ENCODE measurements at places on chromosomes 6 and 20.
A peak's percentile ranks its signal among the peaks of the same experiment; 100 is the strongest.

DNA sequence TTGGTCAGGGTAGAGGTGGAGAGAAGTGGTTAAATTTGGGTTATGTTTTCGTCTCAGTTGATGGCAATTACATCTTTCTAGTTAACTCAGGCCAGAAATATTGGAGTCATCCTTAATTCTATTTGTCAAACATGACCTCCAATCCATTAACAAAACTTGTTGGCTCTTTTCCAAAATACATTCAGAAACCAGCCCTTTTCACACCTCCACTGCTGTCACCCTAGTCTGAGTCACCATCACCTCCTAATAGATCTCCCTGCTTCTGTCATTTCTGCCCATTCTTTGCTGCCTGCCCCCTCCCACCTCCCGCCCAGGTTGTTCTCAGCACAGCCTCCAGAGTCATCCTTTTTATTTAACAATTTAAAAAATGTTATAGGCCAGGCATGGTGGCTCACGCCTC is 3.0 kb upstream of the ABCF1 start:
- DNase-seq, result no peak

- DNase-seq, result no peak
Measured at GRCh38 chr20:37226889-37227288, 34.7 kb downstream of the GHRH start.

GRCh38 chr6:166932116-166932515 is 24.2 kb downstream of the RNASET2 start:
- DNase-seq, result no peak

GRCh38 chr6:36094753-36095496 is 35.4 kb upstream of the MAPK13 start:
- peak; percentile 48 for DNase-seq

DNA sequence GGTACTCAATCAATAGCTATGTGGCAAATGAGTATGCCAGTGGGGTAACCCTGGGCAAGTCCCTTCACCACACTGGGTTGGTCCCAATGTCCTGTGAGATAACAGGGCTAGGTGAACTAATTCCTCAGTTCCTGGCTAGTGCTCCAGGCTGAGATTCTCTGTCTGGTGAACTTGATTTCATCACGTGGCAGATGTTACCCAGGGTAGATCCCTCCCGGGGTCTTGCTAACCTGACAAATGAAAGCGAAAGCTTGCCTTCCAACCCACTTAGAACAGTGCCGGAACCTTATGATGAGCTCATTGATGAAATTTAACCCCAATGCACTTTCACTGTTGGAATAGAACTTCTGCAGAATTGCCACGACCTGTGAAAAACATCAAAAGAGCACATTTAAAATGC is 6.6 kb upstream of the ANKRD60 start:
- no peak for DNase-seq

- DNase-seq, result no peak
Measured at GRCh38 chr6:3283641-3284435, 25.1 kb downstream of the PSMG4 start.

DNA sequence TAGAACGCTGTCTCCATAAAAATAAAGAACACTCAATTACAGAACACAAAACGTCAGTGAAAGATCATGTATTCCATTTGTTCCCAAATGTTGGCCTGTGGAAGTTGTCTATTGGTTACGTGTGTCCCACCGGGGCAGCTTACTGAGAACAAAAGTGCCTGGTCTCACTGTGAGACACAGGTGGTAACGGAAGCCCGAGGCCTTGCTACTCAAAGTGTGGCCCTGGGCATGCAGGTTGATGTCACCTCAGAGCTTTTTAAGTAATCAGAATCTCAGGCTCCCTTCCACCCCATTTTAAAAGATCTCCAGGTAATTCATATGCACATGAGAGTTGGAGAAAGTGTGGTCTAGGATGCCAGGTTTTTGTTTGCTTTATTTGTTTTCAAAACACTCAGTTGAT is 422.5 kb upstream of the OPRM1 start:
- DNase-seq, result no peak

DNA sequence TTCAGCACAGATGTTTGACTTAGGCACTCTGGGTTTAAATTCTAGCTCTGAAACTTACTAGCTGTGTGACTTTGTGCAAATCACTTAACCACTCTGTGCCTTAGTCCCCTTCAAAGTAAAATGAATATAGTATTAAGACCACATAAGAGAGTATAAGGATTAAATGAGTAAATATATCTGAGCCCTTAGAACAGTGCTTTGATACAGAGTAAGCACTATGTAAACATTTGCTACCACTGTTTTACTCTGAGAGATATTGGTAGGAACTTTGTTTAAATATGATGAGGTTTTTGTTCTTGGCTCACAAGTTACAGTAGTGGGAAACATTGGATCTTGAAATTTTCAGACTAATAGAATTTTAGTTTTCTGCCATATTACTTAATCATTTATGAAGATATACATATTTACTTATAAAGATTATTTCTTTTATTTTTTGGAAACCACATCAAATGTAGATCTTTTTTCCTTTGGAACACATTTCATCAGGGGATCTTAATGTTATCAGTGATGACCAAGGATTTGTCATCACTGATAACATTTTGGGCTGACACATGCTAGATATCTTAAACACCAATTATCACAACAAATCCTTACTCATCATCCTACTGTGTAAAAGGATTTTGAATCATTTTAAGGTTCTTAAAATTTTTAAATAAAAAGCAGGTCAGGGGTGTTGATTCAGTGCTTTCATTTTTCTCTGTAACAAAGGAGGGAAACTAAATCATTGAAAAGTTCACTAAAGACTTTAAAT is 226.2 kb downstream of the EYA4 start:
- no peak for DNase-seq

DNA sequence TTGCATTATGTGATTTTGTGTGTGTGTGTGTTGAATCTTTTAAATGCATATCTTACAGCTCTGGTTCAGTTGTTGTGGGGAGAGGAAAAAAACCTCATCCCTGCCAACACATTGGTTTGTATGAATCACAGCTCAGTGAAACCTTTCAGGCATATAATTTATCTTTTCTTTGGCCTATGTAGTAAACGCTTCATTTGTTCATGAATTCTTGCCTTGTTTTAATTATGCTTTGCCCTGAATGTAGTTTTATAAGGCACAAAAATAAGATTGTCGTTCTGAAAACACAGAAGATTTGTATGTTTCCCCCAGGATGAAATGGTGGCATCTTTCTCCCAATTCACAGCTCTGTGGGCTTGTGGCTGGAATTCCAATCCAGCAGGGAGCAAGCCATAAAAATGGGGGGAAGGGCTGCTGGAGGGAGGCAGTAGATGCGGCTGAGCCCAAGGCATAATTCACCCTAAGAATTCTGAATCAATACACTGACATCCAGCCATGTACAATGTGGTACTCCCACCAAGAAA is 45.1 kb downstream of the BCAS1 start:
- no peak for DNase-seq

DNA sequence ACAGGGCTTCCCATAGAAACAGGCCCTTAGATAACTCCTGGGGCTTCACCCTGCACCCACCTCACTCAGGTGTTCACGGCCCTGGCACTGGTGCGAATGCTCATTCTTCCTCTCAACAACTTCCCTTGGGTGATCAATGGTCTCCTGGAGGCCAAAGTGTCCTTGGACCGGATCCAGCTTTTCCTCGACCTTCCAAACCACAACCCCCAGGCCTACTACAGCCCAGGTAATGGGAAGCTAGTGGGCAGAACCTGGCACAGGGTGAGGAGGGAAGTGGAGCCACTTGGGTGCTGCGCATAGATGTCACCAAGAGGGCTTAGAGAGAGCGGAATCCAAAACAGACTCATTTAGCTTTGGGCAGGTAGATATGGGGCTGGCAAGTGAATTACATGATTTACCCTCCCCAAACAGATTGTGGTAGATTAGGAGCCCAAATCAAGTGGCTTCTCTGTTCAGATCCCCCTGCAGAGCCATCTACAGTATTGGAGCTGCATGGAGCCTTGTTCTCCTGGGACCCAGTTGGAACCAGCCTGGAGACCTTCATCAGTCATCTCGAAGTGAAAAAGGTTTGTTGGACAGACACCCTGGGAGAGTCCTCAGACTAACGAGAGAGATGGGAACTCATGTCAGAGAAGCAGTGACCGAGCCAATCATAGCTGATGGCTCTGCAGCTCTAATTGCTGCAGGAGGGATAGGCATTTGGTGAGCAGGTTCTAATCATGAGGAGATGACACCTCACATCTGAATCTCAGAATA is 8.5 kb downstream of the ABCC10 start:
- no peak for DNase-seq

- DNase-seq, result no peak
Measured at GRCh38 chr6:22247916-22248482, 48.8 kb downstream of the PRL start.

GRCh38 chr6:163262080-163262479 is 152.4 kb upstream of the QKI start:
- no peak for DNase-seq

- no peak for DNase-seq
Measured at GRCh38 chr6:43221046-43221972, 8.0 kb downstream of the DNPH1 start.

GRCh38 chr6:33313709-33314514 is at the start of gene TAPBP:
Gene TAPBP, minus strand, starts transcription at chr6:33314078. Its CDS starts 37 bp downstream, at chr6:33314041.
- peak; percentile 16 for DNase-seq

GRCh38 chr6:52573295-52573694 is 3.6 kb downstream of the TRAM2 start:
- DNase-seq, result no peak

GRCh38 chr20:43191946-43192863 is 2.5 kb upstream of the PTPRT start:
- no peak for DNase-seq

- no peak for DNase-seq
Measured at GRCh38 chr6:149451376-149452036, 33.3 kb downstream of the ZC3H12D start.

- DNase-seq, result no peak
Measured at GRCh38 chr6:5871296-5871695, 135.4 kb downstream of the NRN1 start.

- DNase-seq, result no peak
Measured at GRCh38 chr6:7155871-7156579, 48.3 kb downstream of the RREB1 start.

DNA sequence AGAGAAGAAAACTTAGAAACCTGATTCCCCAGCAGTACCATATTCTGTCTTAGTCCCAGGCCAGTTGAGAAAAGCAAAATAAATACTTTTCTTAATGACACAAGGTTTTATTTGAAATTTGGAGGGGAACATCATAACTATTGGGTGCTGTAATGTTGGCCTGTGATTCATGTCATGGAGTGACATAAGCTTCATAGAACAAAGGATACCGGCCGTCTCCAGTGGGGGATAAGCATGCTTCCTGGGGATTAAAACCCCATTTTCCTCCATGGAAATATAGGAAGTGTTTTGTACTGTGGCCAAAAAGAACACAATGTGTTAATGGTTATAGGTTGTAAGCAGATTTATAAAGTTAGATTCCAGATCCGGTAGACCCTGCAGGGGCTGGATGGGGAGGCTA is 18.0 kb downstream of the MTHFD1L start:
- DNase-seq, result no peak
